ENCODE measurements at places on chromosomes 4 and X.

DNA sequence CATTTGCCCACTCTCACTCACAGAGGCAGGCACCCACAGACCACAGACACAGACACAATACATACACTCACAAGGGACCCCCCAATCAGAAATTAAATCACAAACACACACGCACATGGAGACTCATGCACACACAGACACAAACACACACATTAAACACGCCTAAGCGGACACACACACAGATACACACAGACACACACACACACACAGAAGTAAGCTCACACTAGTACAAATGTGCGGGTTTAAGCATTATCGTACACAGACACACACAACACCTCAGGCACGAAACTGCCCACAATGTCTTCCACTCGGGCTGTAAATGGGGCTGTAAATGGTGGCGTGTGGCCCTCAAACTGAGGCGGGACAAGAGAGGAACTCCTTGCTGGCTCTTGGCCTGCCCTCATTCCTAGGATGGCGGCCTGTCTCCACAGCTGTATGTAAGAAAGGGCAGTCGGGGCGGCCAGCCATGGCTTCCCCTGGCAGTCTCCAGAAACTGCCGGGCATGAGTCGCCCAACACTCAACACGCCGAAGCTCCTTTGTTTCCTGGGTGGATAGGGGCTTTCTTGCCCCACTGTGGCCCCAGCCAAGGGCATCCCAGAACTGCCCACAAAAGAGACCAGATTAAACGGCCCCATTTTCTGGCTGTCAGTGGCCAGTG is 53.9 kb downstream of the NBDY start:
- DNase-seq = no peak

GRCh38 chr4:111234939-111235338 is 612.1 kb upstream of the PITX2 start:
- DNase-seq = no peak

DNA sequence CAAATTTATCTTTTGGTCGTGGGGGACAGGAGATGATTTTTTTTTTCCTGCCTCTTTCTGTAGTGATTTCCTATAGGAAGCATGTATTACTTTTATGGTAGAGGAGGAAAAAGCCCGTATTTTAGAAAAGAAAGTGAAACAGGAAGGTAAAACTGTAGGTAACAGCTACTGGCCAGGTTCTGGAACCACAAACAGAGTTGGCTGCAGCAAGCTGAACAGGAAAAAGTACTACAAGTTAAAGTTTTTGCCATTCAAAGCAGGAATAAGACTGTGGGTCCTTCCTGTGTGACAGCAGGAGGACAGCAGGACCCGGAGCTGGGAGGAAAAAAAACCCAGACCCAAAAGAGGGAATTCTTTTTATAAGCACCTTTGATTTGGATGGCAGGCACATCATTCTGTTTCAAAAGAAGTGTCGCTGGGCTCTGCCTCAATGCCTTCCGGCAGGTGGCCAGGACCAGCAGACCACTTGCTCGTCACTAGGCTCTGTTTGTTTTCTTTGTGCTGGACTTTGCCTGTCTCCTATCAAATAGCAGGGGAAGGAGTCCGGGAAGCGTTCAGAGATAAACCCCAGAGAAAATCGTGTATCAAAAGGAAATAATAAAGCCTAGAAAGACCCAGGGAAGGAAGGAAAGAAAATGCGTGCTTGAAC is 277.9 kb downstream of the ADGRA3 start:
- DNase-seq = no peak

GRCh38 chr4:123616951-123617461 is 220.4 kb downstream of the SPRY1 start:
- no peak for DNase-seq

- DNase-seq = no peak
These were observed 244.4 kb downstream of the SPOCK3 start for GRCh38 chr4:166989886-166990285.
